Sciatic nerve (tissue), 2 donors: ENCODE measurements at places on chromosomes 11 and 22.

DNA sequence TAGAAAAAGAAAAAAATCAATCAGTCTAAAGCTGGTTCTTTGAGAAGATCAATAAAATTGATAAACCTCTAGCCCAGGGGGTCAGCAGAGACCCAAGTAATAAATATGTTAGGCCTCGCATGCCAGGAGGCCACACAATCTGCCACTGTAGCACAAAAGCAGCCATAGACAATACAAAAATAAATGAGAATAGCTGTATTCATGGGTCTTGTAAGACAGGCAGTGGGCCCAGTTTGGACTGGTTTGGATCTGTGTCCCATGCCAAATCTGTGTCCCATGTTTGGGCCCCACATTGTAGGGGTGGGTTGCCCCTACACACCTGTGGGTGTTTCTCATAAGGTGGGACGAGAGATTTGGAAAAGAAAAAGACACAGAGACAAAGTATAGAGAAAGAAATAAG is 6.6 kb upstream of the PLAAT4 start:
- DNase-seq: no peak

- peak; percentile 36 for DNase-seq
These were observed 51.6 kb downstream of the CEP164 start for GRCh38 chr11:117378976-117379865.

DNA sequence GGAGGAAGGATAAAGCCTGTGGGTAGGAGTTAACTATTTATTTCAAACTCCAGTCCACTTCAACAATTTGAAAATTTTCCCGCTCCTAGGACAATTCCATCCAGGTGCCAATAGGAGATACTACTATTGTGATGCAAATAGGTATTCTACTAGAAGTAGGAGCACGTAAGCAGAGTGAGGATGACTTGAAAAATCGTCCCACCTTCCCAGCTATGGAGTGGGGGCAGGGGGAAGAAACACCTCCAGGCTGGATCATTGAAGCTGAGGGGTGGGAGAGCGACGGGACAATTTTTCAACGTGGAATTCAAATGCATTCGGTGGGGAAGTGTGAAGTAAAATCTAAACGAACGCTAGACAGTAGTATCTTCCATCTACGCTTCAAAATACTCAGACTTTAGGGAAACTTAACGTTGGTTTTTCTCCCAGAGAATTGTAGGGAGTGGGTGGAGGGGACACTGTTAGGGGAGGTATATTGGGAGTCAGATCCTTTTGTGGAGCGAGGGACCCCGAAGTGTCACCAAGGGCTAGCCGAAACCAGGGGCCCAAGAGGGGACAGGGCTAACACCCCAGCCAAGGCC is 523 bp upstream of the ARHGAP42 start:
- DNase-seq: no peak

GRCh38 chr11:119901657-119902577 is 172.9 kb upstream of the NECTIN1 start:
- DNase-seq: no peak

- no peak for DNase-seq
These were observed 126.3 kb downstream of the LUZP2 start for GRCh38 chr11:24623121-24623520.

DNA sequence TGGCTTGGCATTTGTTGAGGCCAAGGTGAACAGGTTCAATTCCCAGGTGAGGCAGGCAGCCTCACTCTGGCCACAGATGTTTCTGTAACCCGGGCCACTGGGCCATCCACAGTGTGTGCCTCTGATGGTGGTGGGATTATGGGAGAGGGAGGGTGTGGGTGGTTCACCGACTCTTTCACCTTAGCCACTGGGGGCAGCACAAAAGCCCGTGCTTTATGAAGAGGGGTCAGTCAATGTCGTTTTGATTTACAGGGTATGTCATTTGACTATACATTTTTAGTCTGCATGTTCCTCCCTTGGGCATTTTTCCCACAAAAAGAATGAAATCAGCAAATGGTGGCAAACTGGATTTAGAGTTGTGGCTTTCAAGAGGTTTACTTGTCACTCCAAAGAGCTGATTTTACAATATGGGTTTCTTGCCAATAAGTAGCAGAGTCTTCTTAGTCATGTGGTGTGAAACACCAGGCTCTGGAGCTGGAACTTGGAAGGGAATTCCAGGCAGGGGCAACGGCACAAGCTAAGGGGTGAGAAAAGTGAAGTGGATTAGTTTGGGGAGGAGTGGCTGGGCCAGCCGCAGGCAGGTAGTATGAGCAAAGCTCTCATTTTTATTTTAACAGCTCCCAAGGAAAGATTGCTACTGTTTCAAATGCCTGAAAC is 217.8 kb upstream of the ZBED5 start:
- DNase-seq: no peak

GRCh38 chr22:49825944-49826602 is 1.6 kb downstream of the BRD1 start:
- DNase-seq: no peak

DNA sequence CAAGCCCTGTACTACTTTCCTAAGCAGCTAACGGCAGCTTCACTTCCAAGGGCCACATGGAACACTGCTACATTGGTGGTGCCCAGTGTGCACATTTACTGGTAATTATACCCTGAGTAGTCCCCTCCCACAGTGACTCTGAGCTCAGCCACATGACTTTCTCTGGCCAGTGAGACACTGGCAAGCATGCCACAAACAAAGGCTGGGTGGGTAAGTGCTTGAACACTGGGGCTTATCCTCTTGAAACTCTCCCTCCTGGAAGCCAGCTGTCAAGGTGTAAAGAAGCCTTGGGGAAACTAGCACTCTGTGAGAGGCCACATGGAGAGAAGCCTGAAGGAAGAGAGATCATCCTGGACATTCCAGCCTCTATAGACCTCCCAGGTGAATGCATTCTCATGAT is 54.4 kb upstream of the DRD2 start:
- no peak for DNase-seq
